Activated CD4-positive, alpha-beta T cell treated with anti-CD3 and anti-CD28 coated beads, Interleukin-2, amount 10 ng/mL, durations not matched to agents 7 days and 5 days (primary cell): ENCODE measurements at places on chromosomes 3 and 15. TPM values are rescaled to one million over a fixed set of nuclear protein-coding genes. Genes with fewer than 3 reads are reported as not detected.

- no peak for DNase-seq
Observed at GRCh38 chr3:194959217-194959616, 273.5 kb downstream of the FAM43A start.

GRCh38 chr3:14146381-14147065, 21.7 kb downstream of the TMEM43 start:
- no peak for DNase-seq

GOLGA6D gene
- total RNA-seq, result not detected

MORF4L1 gene
- 225 TPM for total RNA-seq

- DNase-seq, result no peak
Observed at GRCh38 chr15:93895976-93896770, 335.2 kb upstream of the MCTP2 start.

GRCh38 chr3:141539431-141540187, 52.8 kb downstream of the RASA2 start:
- no peak for DNase-seq

- no peak for DNase-seq
Observed at GRCh38 chr3:108673988-108674661, 83.1 kb downstream of the RETNLB start.

DNA sequence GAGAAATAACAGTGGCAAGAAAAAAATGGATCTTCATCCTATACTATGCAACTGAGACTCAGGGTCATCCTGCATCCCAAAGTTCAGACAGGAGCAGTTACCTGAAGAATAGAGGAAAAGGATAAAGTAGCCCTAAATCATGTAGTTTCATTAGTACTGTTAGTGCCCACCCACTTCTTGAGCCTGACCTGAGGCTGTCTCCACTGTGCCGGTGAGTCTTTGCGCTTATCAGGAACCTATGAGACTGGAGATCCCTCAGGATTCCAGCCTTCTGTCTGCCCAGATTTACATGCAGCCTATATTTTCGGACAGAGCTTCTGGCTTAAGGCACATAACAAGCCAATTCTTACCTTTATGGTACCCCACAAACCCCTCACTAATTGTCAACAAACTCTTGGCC, 791.6 kb downstream of the ROBO1 start:
- no peak for DNase-seq

CHRM5 gene
- total RNA-seq, result not detected

MB21D2 gene
- 6.6 TPM for total RNA-seq

- peak; percentile 60 for DNase-seq
Observed at GRCh38 chr15:57732526-57733331, 26.2 kb downstream of the POLR2M start.

DNA sequence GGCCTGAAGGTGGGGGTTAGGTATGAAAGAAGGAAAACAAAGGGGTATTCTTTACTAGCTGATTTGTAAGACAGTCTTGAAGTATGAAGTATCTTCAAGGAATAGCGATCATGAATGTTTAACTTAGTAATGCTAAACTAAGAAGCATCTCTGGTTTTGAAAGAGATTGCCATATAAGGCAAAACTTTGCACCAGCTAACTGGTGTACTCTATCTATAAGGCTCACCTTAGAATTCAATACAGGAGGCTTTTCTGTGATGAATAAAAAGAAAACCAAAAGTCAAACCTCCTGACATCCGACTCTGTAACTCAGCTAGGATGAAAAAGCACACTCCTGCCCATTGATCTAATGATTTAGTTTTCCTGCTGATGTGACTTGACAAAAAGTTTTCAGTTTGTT, 54.7 kb downstream of the FOXP1 start:
- DNase-seq, result no peak

DNA sequence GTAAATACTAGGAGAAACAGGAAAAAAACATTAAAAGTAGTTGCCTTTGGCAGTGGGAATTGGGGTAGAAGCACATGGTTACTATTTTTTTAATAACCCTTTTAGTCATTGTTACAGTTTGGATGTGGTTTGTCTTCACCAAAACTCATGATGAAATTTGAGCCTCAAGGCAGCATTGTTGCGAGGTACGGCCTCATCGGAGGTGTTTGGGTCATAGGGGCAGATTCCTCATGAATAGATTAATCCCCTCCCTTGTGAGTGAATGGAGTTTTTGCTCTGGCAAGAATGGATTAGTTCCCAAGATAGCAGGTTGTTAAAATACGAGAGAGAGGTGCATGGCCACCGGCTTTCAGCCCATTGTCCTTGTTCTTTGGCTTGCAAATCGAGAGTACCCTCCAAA, 92.6 kb downstream of the LEKR1 start:
- no peak for DNase-seq

GRCh38 chr15:91140601-91141000, 40.5 kb downstream of the SV2B start:
- no peak for DNase-seq

DNA sequence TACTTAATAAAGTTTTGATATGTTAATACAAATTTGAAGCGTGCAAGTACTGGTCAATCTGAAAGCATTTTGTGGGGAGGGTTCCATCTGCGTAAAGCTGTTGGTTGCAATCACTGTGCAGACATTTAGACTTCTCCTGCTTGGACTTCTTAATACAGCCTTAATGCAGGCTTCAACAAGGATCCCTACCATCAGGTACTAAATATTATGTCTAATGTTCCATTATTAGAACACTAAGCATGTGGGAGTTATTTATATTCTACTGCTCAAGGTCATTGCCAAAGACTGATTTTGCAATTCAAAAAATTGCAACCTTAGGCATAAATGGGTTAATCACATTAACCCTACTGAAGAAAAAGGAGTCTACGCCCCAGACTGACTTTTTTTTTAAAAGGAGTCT, 73.9 kb upstream of the MYO5C start:
- DNase-seq, result no peak

CYP1A2 gene
- total RNA-seq, result not detected

MCF2L2 gene
- total RNA-seq, result 5.4 TPM

- DNase-seq, result no peak
Observed at GRCh38 chr15:62497356-62497755, 332.3 kb upstream of the C2CD4B start.

MYRIP gene
- not detected for total RNA-seq

GRCh38 chr15:60070838-60071493, 66.9 kb downstream of the FOXB1 start:
- DNase-seq, result no peak

DNA sequence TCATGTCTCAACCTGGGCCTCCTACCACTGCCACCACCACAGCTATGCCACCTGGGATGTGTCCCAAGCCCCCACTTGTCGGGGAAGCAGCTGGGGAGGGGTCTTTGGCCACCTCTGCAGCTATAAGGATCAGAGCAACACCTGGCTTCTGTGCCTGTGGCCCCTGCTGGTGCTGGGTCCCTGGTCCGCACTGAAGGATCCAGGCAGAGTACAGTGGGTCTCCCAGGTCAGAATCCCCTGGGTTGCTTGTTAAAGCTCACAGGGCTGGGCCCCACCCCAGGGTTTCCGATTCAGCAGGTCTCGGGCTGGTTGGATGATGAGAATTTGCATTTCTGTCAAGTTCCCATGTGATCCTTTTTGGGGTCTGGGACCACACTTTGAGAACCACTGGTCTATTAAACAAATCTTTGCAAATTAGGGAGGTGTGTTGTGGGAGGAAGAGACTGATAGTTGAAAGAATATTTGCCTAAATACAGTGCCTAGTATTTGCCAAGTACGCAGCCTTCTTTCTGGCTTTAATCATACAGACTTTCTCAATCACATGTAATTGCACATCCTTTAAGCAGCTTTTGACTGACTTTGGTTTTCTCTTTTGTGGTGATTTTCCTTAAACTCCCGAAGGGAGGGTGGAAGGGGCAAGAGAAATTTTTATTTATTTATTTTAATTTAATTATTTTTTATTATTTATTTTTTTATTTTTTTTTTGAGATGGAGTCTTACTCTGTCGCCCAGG, 127.3 kb downstream of the IGF1R start:
- no peak for DNase-seq

- DNase-seq, result no peak
Observed at GRCh38 chr3:133115176-133115575, 77.0 kb downstream of the TMEM108 start.

GRCh38 chr3:127678315-127678599, 5.5 kb downstream of the ABTB1 start:
- no peak for DNase-seq

DNA sequence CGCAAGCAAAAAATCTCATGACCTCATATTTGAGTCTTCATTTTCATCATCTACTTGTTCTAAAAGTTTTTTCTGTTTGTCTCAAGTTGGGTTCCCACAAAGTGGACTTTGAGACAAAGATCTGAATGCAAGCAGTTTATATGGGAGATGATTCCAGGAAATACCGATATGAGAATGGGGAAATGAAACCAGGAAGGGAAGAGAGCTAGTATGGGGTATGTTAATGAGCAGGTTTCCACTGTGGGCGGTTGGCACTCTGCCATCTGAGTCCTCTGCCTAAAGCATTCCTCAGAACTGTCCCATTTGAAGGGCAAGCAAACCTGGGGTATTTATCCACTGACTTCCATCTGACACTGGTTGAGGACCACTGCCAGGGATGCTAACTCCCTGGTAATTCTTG, 8.8 kb downstream of the ADPRH start:
- no peak for DNase-seq

BNC1 gene
- total RNA-seq, result not detected

DNA sequence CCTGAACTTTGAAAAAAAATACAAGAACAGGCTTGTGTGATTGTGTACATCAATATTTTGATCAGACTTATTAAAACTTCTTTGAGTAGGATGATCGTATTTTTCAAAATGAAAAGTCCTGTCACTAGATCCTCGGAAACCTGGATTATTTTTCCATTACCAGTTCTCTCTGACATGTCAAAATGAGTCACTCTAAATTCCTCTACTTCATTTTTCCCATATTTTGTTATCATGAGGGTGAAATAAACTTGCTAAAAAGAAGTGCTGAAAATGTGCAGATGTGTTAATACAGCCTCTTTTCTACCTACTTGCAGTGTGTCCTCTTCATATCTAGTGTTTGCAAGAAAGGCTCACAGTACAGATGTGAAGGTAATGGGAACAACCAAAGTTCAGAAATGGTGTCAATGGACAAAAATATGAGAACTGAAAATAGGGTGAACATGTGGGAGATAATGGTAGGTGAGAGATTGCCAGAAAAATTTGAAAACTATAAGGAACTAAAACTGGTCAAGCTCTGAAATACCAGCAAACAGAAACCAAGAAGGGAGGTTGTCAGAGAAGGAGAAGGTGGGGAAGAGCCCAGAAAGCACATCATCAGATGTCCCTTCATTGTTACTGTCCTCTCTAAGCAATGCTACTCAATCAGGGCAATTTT, 108.2 kb downstream of the EOMES start:
- DNase-seq, result no peak

GRCh38 chr15:46676233-46677206, 1040.8 kb upstream of the SEMA6D start:
- no peak for DNase-seq

DNA sequence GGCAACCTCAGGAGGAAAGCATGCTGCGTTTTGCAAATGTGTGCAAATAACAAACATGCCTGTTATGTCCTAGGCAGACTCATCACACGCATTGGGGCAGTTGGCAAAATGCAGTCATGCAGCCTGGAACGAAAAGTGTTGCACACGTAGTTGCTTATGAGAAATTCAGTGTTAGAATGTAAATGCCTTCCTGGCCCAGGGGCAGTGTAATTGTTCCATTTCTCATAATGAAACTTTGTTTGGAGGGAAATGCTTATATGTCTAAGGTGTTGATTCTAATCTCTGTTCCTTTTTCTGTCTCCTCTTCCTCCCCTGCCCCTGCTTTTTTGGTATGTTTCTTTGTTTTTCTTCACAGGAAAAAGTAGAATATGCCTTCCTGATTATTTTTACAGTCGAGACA, 156.0 kb downstream of the CACNA1D start:
- DNase-seq, result no peak

GRCh38 chr3:171375666-171376595, 84.3 kb downstream of the TNIK start:
- DNase-seq, result no peak

- DNase-seq, result peak; percentile 6
Observed at GRCh38 chr15:46304321-46304720, 669.5 kb downstream of the SQOR start.

DNA sequence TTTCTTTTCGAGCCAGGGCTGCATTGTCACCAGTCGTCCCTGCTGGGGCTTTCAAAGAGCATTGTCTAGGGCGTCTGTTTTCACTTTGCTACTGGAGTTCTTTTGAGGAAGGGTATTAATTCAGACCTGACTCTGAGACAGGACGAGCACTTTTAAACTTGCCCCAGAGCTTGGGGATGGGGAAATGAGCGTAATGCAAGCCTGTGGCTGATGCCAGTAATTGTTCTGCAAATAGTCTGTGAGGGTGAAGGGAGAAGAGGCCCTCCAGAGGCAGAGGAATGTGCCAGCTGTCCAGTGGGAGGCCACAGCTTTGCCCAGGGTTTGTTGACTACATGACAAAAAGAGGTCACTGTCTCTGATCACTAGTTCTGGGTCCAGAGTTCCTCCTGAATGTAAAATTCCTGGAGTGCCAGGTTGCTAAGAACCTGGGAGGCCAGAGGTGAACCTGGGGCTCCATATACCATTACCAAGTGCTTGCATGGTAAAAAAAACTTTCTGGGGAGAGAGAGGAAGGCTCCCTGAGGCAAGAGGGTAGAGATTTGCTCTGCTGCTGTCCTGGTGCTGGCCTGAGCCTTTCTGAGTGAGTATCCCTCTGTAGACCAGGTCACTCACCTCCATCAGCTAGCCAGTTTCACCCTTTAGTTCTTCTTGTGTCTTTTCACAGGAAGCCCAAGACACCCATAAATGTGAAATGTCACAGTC, 14.8 kb downstream of the EEFSEC start:
- no peak for DNase-seq

DNA sequence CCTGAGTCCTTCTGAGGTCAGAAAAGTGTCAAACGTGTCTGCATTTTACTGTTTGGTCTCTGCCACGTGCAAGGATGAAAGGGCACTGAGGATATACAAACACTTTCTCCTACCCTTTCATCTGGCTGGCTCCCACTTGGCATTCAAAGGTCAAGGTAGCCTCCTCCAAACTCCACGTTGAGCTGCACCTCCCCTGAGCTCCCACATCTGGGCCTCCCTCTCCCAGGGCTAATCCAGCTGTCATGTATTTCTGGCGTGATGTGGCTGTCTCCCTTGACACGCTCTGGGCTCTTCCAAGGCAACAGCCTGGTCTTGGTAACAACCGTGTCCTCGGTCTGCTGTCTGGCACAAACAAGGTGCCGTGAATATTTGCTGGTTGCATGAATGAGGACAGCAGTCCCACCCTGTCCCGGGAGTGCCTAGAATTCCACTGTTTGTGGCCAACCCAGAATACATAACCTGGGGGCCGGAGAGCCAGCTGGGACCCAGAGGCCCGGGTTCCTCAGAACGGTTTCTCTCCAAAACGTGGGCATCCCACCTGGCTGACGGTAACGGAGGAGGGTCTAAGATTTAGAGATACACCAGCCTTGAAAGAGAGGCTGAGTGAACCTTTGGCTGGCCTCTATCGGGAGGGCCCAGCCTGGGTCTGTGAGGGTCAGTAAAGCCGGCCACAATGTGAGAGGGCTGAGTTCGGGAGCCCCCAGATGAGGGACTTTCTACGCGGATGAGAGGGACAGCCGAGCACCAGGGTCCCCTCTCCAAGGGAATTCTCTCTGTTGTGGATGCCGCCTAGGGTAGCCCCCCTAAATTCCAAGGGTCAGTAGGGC, 767 bp downstream of the GLT8D1 start:
- DNase-seq, result peak; percentile 26

NR1I2 gene
- total RNA-seq, result not detected
